ENCODE measurements at places on chromosomes 6 and 20.

- DNase-seq: no peak
Measured at GRCh38 chr6:7887278-7887991, 23.2 kb downstream of the TXNDC5 start.

DNA sequence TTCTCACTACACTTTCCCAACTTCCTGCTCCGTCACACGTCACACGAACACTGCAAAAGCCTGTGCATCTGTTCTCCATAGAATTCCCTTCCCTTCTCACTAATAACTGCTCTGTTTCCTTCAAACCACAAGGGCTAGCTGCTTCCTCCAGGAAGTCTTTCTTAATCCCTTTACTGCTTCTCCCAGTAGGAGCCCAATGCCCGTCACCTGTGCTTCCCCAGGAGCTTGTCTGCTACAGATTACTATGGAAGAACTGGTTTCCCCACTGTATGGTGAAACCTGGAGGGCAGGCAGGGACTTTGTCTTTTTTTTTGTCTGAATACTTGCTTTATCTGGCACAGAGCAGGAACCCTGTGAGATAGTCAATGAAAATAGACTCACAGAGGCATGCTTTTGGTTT, 444.7 kb upstream of the MAP3K7 start:
- no peak for DNase-seq

DNA sequence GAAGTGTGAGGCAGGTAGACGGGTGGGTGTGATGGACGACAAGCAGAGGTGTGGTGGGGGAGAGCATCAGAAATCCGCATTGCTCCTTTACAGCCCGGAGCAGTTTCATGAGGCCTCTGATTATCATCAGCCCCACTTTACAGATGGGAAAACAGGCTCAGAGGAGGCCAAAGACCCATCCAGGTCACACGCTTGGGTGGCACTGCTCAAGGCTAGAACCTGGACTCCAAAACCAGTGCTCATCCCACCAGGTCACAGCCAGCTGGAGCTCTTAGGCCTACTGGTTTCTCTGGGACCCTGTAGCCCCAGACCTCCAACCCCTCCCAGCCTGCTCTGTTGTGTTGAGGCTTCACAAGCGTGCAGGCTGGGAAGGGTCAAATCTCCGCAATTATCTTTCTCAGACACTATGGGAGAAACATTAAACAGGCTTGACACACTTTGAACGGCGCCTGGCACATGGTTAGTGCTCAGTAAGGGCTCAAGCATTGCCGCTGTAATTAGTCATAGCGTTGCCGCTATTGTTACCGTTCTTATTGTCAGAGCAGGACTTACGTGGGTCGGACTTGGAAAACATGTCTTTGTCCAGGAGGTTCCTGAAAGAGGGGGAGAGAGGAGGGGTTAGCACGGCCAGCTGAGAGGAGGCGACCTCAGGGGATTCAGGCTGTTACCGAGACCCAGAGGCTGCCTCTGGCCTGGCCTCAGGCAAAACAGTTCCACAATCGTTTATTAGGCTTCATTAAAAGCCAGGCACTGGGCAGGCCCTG, 16.6 kb downstream of the CPNE5 start:
- no peak for DNase-seq

DNA sequence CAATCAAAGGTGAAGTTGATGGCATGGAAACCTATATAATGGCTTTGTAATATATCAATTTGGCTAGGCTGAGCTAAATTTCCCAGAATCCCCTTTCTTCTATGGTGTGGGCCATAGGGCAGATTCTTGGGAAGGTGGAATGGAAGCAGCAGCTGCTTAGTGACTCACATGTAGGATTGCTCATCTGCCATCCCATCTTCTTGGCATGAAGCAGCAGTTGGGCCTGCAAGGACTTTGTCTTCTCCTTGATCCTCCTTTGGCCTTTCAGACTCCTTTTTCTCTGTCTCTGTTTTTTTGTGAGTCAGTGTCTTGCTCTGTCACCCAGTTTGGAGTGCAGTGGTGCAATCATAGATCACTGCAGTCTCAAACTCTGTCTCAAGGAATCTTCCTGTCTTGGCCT, 52.6 kb upstream of the CEP162 start:
- no peak for DNase-seq

GRCh38 chr6:136063096-136063495, 187.0 kb downstream of the MTFR2 start:
- DNase-seq: no peak

GRCh38 chr6:10278746-10279145, 136.1 kb downstream of the TFAP2A start:
- no peak for DNase-seq

GRCh38 chr20:57738484-57738883, 28.7 kb upstream of the PMEPA1 start:
- DNase-seq: no peak

GRCh38 chr6:57247603-57248002, 25.5 kb upstream of the RAB23 start:
- no peak for DNase-seq

DNA sequence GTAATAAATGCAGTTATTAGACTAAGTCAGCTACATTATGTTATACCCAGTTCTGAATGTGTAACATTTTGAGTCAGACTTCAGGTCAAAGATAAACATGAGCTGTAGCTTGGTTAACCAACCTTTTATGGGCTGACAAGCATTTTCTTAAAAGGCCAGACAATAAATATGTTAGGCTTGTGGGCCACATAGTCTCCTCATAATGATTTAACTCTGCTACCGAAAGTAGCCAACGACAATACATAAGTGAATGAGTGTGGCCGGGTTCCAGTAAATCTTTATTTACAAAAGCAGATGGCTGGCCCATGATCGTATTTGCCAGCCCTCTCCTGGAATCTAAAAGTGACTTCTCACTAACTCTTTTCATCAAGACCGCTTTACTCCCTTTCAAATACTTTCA, 49.9 kb downstream of the ATG5 start:
- DNase-seq: no peak

- no peak for DNase-seq
Measured at GRCh38 chr20:17525650-17526049, 5.5 kb downstream of the BFSP1 start.

DNA sequence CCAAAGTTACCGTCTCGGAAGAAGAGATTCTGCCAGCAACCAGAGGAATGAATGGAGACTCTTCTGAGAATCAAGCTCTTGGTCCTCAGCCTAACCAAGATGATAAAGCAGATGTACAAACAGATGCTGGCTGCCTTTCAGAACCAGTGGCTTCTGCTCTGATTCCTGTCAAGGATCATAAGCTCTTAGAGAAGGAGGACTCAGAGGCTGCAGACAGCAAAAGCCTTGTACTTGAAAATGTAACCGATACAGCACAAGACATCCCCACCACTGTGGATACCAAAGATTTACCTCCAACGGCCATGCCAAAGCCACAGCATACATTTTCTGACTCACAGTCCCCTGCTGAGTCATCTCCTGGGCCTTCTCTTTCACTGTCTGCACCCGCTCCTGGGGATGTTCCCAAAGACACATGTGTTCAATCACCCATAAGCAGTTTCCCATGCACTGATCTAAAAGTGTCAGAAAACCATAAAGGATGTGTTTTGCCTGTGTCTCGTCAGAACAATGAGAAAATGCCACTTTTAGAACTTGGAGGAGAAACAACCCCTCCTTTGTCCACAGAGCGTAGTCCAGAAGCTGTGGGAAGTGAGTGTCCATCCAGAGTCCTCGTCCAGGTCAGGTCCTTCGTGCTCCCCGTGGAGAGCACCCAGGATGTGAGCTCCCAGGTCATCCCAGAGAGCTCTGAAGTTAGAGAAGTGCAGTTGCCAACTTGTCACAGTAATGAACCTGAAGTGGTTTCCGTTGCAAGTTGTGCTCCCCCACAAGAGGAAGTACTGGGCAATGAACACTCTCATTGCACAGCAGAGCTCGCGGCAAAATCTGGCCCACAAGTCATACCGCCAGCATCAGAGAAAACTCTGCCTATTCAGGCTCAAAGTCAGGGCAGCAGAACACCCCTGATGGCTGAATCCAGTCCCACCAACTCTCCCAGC, 109.6 kb downstream of the RTN4IP1 start:
- peak; percentile 79 for DNase-seq

DNA sequence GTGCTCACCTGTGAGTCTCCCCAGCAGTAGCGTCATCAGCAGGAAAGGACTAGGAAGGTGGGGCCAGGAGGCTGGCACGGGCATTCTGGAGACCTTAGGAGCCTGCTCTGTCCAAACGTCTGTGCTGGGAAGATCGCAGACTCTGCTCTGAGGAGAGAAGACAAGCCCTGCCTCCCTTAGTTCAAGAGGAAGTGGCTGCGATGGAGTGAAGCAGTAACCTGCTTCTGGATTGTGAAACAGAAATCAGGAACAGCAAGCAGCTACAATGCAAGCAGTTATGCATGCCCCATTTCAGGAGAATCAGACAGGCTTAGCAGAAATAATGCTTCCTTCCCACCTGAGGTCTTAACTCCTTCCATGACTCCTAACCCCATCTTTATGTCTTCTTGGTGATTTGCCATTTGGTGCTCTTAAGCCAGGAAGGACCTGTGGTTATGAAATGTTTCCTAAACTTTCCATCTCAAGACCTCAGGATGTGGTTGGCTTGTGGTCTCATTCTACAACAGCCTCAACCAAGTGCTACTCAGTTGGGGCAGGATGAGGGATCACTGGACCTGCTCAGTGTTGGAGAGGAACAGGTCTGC, at the start of gene SIRPB1:
TSS of gene SIRPB1 (minus strand) at position 149 of the 584 bp plus-strand sequence. CDS start at position 84, 65 bp downstream.
- DNase-seq: no peak

DNA sequence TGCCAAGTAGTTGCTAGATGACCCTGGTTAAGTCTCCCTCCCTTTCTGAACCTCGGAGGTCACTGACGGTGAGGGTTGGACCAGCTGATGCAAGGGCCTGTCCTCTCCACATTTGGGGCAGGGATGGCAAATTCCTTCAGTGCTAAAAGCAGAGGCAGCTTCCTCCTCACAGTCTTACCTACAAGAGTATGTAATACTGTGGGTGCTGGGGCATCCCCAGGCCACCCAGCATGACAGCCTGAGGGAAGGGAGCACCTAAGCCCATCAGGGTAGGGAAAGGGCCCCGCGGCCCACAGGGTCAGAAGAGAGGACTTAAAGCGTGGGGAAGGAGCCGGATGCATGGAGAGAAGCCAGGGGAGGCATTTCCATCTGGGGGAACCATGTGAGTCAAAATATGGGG, 38.0 kb downstream of the TGM3 start:
- DNase-seq: no peak

Data from activated T-cell treated with anti-CD3 and anti-CD28 coated beads for 4 hours (primary cell).